ENCODE measurements at places on chromosomes 3 and 15.

DNA sequence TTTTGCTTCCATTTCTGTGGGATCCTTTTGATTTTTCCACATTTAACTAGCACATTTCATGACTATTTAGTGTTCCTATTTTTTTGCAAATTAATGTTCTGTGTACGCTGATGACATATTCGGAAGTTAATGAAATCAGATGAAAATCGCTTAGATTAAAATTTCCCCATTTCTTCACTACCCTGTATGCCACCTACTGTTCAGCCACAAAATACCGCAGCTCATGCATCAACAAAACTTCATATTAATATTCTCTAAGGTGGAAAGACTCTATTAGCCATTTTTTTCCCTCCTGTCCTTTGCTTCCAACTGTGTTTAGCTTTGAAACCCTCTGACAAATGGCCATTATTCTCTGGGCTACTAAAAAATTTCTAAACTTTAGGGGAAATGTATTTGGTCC lies 300.6 kb downstream of the MECOM start:
- DNase-seq, result no peak

DNA sequence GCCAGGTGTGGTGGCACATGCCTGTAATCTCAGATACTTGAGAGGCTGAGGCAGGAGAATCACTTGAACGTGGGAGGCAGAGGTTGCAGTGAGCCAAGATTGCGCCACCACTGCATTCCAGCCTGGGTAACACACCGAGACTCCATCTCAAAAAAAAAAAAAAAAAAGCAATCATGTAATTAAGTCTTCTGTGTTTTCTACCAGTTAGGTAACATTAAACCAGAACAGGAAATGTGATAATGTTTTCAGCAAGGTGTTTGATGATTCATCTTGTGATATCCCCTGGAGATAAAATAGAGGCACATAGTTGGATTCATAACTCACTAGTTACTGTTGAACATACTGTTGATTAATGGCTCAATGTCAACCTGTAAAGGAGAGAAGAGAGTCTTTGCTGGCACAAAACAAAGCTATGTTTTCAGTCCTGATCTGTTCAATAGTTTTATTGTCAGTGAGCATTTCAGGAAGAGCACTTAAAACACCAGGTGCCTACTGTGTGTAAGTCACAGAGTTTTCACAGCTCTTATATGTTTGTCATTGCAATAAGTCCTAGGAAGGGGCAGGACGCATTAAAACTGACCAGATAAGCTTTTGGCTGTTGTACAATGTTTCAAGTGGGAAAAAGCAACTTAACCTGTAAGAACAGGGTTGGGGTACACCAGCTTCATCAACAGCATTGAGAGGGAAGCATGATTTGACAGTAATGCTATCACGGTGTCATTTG lies 19.5 kb downstream of the DNAJB11 start:
- no peak for DNase-seq

GRCh38 chr3:155853214-155854140 lies 750 bp downstream of the SLC33A1 start:
- peak; percentile 27 for DNase-seq

DNA sequence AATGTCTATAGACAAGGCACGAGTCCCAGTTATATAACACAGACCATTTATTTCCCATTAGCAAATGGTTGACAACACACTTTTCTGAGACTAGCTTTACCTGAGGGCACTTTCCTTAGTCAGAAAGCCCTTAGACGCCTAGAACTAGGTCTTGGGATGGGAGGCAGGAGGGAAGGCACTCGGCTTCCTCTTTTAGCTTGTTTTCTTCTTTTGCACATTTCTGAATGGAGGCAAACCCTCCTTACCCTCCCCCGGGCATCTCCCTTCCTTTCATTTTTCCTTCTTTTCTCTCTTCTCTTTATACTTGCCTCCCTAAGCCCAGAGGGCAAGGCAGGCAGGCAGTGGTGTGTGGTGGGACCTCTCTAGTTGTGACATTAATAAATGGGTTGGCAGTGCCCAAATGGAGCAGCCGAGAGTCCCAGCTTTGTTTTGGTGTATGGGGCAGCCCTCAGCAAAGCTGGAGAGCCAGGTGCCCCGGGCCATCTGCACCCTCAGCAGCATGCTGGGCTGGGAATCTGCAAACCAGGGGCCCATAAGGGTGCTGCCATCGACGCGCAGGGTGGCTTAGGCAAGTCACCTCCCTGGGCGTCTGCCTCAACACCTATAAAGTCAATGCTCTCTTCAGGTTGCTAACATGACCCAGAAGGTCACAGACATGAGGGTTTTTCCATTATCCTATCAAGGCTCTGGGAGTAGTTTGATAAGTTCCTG lies 21.1 kb upstream of the BCL2L10 start:
- DNase-seq, result no peak

DNA sequence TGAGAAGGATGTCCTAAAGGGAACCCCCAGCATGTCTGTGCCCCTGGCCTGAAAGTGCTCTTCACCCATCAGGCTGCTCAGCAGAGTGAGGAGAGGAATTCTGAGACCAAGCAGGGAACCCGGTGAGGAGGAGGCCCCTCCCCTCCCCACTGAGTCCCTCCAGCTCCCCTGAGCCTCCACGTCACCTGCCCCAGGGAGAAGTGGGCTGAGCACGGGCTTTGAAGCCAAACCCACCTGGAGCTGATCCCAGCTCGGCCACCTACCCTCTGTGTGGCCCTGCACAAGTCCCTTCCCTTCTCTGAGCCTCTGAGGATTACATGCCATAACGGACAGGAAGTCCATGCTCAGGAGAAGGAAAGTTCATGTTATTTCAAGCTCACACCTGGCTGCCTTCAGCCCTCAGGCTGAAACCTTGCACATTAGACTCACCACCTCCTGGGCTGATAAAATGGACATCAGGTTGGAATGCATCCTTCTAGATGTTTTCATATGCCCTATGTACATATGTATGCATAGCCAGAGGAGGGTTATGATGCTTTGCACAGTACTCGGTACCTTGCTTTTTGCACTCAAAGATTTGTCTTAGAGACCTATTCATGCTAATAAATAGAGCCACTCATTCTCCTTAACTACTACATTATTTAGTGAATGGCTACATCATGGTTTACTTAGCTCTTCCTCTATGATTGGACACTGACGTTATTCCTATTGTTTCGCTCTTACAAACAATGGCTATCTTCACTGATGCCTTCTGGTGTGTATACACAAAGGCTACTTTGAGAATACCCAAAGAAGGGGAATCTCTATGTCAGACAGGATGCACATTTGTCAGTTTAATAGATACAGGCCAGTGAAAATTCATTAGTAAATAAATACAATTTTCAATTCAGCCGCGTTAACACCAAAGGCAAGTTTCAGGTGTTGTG lies 31.6 kb upstream of the GATA2 start:
- no peak for DNase-seq

Data from activated CD4-positive, alpha-beta T cell treated with anti-CD3 and anti-CD28 coated beads for 4 hours (primary cell).